Ovary (tissue), 10 donors: ENCODE measurements at places on chromosomes 11 and 22.
A peak's percentile ranks its signal among the peaks of the same experiment; 100 is the strongest.

- no peak for DNase-seq
These were observed 1059.7 kb downstream of the OPCML start for GRCh38 chr11:132472411-132473172.

DNA sequence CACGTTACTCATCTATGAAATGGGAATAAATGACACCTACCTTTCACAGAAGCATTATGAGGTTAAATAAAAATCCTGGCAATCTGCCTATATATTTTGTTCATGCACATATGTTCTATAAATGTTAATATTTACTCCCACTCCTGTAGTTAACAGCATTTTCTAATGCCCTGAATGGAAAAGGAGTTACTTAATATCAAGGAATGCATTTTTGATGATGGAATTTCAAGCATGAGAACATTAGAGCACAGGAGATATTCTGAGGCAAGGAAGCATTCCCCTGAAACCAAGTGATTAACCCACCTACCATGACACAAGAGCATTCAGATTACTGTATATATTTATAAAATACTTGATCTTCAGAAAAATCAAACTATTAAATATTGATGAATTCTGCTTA lies 102.1 kb downstream of the ARHGAP32 start:
- no peak for DNase-seq

DNA sequence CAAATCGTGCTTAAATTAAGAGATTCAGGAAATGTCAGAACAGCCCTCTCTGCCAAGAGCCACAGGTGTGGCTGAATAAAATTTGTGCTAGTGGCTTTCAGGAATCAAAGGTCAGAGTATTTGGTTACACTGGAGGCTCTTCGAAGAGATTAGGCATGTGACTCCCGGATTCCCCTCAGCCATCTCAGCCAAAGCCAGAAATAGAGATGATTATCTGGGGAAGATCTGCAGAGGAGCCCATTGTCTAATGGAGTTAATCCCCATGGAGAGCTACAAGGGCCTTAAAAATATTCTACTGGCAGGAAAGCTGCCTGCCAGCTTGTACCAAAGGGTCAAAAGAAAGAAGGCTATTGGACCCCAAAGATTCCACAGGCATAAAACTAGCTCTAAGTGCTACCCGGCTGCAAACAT lies 1259.5 kb downstream of the TBC1D22A start:
- DNase-seq, result no peak

DNA sequence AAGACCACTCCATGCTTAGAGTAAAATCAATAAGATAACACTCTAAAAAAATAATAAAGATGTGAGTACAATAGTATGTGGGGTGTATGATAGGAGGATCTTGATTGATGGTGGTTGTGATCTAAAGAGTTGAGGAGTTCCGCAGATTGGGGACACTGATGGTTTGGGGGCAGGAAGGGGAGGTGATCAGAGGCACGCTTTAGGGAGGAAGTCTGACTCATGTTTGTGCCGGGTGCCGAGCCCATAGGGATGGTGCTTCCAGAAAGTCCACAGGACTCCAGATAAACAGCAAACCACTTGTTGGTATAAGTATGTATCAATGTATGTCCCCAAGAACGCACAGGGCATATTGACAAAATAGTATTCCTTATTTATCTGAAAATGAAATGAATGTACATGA lies 27.5 kb downstream of the LINC01488 start:
- DNase-seq, result no peak

DNA sequence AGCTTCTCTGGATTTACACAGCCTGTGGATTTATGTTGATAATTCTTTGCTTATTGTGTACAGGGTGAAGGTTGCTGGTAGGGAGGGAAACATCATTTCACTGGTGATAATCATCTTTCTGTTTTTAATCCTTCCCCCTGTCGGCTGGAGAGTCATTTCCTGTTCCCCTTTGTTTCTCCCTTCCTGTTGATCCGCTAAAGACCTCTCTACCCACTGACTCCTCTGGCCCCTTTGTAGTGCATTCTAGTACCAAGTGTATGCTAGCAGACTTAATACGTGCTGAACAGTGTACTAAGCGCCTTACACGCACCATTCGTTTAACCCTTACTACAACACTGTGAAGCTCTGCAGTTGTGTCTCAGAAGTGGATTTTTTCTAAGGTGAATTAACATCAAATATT lies 19.0 kb upstream of the OR9Q1 start:
- DNase-seq, result no peak

GRCh38 chr11:130162733-130163132 lies 3.2 kb downstream of the ST14 start:
- no peak for DNase-seq

DNA sequence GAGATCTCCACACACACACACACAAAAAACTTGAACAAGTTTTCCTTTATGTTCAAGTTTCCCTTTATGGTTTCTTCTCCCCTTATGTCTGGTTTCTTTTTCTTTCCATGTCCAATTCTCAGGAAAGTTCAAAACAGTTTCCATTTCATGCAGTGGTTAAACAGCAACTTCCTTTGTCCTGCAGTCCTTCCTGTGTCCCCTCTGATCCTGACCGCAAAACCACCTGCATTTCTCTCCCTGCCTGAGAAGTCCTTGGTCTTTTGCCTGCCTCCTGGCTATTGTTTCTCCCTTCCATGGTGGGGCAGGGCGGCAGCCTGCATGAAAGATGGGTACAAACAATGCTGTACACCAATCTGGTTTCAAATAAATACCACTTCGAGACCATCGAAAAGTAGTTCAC lies 58.3 kb upstream of the SORL1 start:
- no peak for DNase-seq

DNA sequence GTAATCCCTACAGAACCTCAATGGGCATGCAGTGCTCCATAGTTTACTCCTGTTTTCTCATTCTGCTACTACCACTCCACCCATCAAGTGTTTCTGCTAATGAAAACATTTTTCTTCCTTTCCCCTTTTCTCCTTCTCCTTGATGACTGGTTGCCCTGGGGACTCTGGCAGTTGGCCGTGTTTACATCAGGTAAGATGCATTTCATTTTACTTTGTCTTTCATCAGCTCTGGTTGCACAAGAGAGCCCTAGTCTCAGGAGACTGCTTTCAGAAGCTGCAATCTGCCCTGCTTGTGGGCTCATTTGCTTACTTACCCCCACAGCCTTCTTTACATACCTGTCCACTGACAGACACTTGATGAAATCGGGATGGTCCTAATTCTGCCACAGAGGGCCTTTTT lies 19.6 kb upstream of the LIMK2 start:
- DNase-seq, result no peak

DNA sequence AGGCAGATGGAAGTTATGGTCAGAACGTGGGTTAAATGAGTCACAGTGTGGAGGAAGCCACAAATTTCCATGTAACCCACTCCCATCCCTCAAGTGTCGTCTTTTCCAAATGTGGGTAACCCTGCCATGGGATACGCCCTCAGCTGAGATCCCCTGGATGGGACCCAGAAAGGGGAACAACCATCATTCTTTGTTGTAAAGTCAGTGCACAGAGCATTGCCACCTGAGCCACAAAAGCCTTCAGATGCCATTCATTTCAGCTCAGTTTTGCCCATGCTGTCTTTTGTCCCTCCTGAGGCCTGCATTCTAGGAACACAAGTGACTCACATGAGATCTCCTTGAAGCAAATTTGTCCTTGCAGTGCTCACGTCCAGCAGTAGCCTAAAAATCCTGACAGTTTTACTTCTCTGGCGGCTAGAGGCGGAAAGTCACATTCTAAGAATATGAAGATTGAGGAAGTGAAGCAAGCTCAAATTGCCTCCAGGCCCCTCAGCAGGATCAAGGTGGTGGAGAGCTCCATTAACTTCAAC lies 30.6 kb downstream of the MMP13 start:
- no peak for DNase-seq

DNA sequence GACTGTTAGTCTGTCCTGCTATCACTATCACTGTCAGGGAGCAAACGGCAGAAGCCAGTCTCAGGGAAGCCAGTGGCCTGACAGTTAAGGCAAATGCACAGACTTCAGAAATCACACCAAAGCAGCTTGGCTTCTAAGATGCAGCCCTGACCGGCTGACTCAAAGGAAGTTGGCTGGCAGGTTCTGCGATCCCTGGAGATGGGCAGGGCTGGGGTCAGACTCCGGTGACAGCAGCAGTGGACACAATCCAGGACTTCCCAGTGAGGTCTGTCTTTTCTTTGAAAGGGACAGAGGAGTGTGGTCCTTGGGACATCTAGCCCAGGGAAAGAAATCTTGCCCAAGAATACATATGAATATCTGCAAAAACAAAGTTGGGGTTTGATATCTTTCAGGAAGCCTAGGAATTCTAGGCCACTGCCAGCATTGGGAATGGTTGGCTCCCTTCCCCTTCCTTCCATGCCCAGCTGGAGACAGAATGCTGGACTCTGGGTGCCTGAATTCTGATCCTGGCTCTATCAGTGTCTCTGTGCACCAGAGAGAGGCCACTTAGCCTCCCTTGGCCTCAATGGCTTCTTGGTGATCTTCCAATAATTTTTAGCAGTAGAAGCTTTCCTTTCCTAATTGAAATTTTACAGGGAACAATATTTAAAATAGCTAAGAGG lies 108.9 kb downstream of the KIRREL3 start:
- no peak for DNase-seq

GRCh38 chr22:37545703-37546436 lies 14.4 kb upstream of the CDC42EP1 start:
- peak; percentile 98 for DNase-seq

DNA sequence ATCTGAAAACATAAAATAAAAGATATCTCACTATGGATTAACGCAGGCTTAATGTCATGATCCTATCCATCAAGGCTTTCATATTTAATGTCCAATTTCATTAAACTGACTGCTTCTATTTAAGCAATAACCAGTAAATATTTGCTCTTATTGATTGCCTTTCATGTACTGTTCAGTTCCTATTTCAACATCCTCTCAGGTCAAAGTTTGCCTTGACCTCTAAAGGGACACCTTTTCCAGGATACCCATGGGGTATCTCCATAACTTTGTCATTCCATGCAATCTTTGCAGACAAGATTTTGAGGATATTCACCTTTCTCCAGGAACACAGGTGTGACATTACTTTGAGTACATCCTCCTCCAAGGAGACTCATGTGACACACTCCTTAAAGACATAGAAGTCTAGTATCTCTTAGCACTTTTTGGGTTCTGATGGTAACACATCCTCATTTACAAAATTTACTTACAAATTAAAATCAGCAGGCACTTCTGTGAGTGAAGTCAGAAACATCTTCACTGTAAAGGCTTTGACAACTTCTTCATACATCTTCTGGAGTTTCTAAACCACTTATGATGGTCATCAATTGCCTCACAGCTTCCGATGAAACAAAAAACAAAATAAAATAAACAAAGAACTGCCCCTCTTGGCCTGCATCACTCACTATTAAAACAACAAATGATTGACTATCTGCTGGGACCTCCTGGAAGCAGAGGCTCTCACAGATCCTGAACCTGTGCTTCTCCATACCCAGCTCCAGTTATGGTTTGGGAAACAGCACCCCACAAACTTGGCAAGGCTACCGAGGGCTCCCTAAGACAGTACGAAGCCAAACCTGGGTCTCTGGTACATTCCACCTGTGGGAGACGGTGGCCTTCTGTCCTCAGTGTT lies 7.0 kb upstream of the SLC22A25 start:
- no peak for DNase-seq

DNA sequence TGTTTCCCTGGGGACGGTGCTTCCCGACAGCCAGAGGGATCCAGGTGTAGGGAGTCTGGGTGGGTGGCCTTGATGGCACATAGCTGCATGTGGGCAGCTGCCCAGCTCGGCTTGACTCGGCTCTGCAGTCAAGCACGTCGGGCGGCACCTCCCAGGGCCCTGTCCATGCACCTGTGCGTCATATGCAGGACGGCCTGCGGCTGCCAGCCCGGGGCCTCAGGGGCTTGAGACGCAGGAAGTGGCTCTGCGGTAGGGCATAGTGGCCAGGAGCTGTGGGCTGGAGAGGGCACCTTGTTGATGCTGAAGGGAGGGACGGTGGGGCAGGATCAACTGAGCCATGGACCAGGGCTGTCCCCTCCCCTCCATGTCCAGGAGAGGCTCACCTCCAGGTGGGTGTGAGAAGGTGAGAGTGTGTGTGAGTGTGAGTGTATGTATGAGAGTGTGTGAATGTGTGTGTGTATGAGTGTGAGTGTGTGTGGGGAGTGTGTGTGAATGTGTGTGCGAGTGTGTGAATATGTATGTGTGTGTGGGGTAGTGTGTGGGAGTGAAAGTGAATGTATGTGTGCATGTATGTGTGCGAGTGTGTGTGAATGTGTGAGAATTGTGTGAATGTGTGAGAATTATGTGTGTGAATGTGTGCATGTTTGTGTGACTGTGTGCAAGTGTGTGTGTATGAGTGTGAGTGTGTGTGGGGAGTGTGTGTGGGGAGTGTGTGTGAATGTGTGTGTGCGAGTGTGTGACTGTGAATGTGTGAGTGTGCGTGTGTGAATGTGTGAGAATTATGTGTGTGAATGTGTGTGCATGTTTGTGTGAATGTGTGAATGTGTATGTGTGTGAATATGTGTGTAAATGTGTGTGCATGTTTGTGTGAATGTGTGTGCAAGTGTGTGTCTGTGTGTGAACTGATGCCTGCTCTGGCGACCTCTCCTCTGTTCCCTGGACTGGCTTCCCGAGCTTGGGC lies 5.7 kb upstream of the SUN2 start:
- DNase-seq, result no peak

DNA sequence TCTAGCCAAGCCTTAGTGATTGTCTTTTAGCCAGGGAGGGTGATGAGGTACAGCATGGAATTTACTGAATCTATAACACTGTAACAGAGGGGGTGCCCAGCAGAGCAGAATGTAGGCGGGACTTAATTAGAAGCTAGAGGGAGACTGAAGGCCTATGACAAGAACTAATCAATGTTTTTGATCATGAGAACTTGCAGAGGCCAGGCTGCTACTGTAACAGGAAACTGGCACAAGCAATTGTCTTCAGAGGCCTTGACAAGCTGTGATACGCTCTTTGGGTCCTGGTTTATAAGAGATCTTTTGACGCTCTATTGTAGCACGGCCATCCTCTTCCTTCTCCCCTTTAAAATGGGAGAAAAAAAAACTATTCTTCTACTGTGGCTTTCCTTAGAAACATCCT lies 1297.3 kb downstream of the JRKL start:
- DNase-seq, result no peak

- no peak for DNase-seq
These were observed 171.5 kb downstream of the RCN1 start for GRCh38 chr11:32262367-32262766.

DNA sequence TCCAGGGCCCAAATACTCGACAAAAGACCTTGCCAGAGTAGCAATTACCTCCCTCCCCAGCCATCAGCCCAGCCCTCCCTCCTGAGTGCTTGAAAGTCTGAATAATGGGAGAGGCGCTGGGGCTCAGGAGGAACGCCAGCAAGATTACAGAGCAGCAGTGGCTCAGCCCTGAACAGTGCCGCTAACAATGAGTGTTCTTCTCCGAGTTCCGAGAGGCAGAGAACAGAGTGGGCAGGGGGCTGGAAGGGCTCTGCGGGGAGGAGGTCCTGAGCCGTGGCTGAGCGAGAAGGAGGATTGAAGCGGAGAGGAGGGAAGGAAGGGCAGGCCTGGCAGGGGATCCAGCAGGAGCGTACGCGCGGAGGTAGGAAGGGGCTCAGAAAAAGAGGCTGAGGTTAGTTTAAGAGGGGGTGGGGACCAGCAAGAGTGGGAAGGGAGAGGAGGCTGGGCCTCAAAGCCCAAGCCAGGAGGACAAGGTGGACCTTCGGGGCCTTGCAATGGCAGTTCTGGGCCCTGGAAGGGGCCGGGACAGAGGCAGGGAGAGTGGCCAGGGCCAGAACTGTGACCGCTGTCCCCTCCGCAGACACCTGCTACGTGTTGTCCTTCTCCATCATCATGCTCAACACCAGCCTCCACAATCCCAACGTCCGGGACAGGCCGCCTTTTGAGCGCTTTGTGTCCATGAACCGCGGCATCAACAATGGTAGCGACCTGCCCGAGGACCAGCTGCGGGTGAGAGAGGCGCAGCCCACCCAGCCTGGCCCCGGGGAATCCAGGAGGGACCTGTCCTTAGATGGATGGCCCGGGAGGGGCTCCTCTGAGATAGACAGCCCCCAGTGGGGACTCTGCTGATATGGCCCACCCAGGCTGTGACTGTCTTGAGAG lies 20.6 kb downstream of the CYTH4 start:
- DNase-seq, result no peak
